ENCODE measurements at places on chromosomes 13 and 19.

GRCh38 chr13:78045916-78046315 is 127.3 kb upstream of the EDNRB start:
- DNase-seq, result no peak

DNA sequence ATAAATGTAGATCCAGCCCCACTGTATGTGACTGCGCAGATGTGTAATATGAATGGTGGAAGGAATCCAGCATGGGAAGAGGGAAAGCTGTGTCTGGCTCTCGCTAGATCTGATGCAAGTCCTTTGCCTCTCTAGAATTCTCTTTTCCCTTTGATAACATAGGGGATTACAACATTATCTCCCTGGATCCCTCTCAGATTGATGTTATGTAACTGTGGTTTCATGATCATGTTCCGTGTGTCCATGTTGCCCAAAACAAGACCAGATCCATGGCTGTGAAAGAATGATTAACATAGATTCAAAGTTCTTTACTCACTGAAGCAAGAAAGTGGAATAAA is 184.0 kb upstream of the UBL3 start:
- no peak for DNase-seq

DNA sequence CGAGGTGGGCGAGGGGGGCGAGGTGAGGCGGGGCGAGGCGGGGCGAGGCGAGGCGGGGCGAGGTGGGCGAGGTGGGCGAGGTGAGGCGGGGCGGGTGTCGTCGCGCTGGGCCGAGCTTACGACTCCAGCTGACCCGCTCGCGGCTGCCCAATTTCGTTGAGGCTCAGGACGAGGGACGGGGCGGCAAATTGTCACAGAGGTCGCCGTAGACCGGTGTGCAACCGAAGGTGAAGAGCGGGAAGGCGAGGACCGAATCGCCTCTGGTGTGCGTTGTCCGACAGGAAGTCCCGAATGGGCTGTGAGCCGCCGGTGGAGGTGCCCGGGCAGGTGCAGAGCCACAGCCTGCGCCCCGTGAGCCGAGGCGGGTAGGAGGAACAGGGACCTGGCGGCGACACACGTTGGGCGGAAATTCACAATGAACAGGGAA is at the start of gene LACC1:
LACC1 (plus strand) TSS at position 150 of the 427 bp plus-strand sequence. CDS start 1,082 bp downstream, outside the sequence.
- no peak for DNase-seq

- DNase-seq, result no peak
Measured at GRCh38 chr19:48681127-48681470, 8.3 kb upstream of the NTN5 start.

- DNase-seq, result no peak
Measured at GRCh38 chr13:98707281-98707999, 45.0 kb downstream of the SLC15A1 start.

DNA sequence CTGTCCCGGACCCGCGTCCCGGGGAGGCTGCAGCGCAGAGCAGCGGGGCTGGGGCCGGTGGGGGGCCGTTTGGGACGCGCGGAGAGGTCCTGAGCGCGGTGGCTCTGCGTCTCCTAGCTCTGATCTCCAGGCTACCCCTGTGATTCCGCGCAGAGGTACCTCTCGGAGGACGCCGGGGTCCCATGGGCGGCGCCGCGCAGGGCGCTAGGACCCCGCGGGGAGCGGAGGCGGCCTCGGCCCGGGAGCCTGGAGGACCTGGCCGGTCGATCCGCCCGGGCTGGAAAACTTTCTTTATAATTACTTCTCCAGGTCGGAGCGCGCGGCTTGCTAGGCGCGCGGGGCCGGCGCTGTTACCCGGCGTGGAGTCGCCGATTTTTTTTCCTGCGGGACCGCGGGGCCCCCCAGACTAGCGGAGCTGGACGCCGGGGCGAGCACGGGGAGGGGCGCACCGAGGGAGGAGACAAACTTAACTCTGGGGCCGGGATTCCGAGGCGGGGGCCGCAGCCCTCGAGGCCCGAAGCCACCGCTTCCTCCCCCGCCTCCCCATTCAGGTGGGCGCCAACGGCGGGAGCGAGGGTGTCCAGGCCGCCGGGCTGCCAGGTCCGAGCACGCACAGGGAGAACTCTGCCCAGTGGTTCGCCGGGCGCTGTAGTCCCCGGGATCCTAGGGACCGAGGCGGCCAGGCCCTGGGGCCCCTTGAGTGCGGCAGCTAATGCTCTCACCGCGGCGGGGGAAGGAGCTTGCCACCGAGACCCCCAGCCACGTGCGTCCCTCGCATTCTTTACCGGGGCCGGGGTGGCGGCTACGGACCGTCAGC is 848 bp upstream of the CEBPA start:
- DNase-seq, result peak; percentile 71

DNA sequence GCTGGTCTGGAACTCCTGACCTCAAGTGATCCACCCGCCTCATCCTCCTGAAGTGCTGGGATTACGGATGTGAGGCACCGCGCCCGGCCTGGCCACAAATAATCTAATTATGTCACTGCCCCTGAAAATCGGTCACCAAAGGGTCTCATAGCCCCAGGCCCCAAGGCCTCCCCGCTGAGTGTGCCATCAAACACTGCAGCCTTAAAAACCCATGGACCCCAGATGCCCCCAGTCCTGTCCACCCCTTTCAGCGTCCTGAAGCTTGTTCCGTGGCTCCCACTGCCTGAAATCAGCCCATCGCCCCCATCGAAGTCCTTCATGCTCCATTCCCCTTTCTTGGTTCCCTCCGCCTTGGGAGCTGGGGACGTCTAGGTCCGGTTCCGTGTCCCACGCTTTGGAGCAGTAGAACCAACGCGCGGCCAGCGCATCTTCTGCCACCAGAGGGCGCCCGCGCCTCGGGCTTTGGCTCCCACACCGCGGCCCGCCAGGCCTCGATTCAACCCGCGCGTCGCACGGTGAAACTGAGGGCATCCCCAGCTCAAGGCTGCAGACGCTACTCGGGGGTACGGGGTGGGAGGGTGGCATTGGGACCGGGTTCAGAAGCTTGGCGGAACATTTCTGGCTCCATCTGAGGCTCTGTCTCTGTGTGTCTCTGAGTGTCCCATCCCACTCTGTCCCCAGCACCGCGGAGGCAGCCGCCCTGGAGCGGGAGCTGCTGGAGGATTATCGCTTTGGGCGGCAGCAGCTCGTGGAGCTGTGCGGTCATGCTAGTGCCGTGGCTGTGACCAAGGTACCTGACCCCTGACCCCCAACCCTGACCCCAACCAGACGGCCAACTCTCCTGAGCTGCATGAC is 3.5 kb downstream of the YJEFN3 start:
- peak; percentile 89 for DNase-seq

DNA sequence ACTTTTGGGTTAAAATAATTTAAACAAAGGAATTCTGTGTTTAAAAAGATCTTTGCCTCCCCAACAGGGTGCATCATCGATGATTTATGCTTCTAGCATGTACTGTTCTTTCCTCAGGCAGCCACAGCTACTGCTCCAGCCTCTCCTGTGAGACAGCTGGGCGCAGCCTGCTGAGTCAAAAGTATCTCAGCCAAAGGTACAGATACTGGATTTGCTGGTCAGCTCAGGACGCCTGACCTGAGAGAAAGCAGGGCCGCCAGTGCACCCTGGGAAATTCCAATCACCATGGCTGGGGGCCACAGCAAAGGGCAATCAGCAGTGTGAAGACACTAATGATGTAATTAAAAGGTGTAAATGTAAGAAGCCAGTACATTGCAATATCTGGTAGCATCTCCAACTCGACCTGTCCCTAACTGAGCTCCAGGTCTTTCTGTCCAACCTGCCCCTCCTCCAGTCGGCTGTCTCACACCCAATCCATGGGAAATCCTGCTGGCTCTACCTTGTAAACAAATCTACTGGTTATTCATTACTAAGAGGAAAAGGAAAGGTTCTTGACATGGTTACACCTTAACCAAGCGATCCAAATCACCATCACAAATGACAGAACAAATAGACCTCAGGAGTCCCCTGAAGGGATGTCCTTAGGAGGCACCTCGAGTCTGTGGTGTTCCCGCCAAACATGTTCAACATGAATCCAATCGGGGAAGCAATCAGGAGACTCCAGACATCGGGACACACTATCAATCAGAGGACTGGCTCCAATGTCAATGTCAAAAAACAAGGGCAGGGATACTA is 7.3 kb downstream of the OPA3 start:
- DNase-seq, result no peak

- DNase-seq, result no peak
Measured at GRCh38 chr19:35169221-35169995, 14.9 kb downstream of the FXYD5 start.

- no peak for DNase-seq
Measured at GRCh38 chr19:43675269-43675879, 5.4 kb upstream of the PLAUR start.

DNA sequence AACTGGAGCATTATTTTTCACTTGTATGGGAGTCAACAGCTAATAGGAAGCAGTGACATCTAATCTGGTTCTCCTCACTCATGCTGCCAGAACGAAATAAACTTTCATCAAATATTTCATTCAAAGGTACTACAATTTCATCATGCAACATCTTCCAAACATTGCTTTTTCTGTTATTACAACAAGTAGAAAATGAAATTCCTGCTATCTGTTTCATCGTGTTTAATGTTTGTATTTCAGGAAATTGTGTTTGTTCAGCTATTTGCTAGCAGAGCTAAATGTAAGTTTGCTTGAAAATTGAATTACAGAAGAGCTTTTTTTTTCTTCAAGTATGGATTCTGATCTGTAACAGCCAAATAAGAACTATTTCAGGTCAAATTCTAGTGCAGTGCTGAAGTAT is 90.1 kb downstream of the SLITRK6 start:
- DNase-seq, result no peak

DNA sequence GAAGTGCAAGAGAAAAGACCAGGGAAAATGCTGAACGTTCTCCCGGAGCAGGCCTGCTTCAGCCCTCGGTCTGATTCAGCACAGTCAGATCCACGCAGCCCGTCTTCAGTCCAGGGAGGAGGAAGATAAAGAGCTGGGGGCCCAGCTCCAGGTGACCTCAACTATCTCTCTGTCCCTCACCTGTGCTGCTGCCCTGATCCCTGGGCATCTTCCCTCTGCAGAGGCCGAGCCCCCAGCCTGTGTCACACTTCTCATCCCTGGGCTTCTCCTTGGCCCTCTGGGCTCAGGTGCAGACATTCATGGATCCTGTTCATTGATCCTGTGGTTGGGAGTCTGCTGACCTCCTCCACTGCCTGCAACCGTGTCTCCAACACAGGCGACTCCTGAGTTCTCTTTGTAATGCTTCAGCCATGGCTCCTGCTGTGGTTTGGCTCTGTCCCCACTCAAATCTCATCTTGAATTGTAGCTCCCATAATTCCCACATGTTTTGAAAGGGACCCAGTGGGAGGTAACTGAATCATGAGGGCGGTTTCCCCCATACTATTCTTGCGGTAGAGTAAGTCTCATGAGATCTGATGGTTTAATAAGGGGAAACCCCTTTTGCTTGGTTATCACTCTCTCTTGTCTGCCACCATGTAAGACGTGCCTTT is 27.9 kb downstream of the COL4A2 start:
- no peak for DNase-seq

GRCh38 chr13:90768116-90768515 is 579.4 kb upstream of the MIR17HG start:
- DNase-seq, result no peak

- DNase-seq, result no peak
Measured at GRCh38 chr19:48123907-48124651, 13.5 kb upstream of the PLA2G4C start.

GRCh38 chr19:2343289-2343982 is 15.0 kb downstream of the SPPL2B start:
- peak; percentile 15 for DNase-seq

- DNase-seq, result no peak
Measured at GRCh38 chr19:16112778-16113177, 1.1 kb downstream of the RAB8A start.

- DNase-seq, result no peak
Measured at GRCh38 chr13:43786472-43786765, 353 bp downstream of the ENOX1 start.

DNA sequence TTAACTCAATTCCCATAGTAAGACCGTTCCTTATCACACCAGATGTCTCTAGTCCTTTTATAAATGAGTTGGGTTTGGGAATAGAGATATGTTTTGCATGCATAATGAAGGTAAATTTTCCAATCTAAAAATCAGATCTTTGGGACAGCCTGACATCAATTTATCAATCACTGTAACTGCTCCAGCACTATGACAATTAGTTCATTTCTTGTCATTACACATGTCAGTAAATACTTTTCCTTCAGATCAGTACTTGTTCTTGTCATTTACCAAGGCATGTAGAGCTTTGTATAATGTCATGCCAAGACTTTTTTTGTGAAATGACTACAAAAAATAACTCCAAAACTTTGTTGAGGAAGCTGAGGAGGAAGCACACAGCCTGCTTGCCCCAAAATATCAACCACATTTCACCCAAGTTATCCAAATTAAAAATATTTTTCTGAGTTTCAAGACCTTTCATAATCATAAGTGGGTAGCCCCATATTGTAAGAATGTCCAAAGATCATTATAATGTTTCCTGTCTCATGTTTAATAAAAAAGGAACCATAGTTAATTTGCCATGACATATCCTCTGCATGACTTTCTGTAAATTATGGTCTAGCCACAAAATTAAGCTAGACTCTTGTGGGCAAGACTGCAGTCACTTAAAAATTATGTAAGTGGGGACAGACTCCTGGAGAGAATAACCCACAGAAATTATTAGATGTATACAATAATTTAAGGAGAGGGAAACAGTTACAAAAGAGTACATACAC is 586.8 kb downstream of the TBC1D4 start:
- no peak for DNase-seq

GRCh38 chr13:98843482-98843877 is 91.0 kb upstream of the SLC15A1 start:
- no peak for DNase-seq

GRCh38 chr19:39802958-39803357 is 24.3 kb downstream of the LEUTX start:
- no peak for DNase-seq

- no peak for DNase-seq
Measured at GRCh38 chr19:7528522-7529245, 6.3 kb downstream of the MCOLN1 start.

GRCh38 chr13:99985241-99985874 is 3.8 kb downstream of the ZIC2 start:
- DNase-seq, result peak; percentile 65

- DNase-seq, result peak; percentile 88
Measured at GRCh38 chr19:1825909-1826556, 14.0 kb upstream of the ATP8B3 start.

DNA sequence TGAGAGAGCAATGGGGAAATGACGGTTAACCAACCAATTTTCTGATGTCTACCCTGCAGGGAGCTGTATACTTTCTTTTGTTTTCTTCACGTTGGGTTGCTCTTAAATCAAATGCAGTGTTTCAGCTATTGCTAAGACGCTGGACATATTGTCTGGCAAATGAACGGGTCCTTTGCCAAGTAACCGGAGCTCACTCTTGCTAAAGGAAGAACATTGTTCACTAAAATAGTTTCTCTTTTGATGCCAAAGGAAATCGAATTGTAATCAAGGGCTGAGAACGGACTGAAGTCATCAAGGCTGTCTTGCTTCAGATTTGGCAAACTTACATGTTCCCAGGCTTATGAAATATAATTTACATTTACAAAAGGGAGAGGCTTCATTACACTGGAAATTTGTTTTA is 142.3 kb upstream of the ARGLU1 start:
- DNase-seq, result no peak

Data from glutamatergic neuron (in vitro differentiated cells).